ENCODE measurements at places on chromosomes 5 and 9.

GRCh38 chr9:96203867-96204501, 98.0 kb downstream of the HSD17B3 start:
- no peak for DNase-seq

GRCh38 chr9:94812343-94812742, 85.8 kb downstream of the AOPEP start:
- no peak for DNase-seq

- DNase-seq: no peak
Measured at GRCh38 chr9:113646491-113646890, 183.0 kb downstream of the RGS3 start.

GRCh38 chr5:15587916-15588315, 87.9 kb downstream of the FBXL7 start:
- no peak for DNase-seq

- DNase-seq: no peak
Measured at GRCh38 chr9:70924380-70924779, 197.0 kb downstream of the TRPM3 start.

GRCh38 chr5:53733853-53734252, 173.4 kb downstream of the NDUFS4 start:
- no peak for DNase-seq
